ENCODE measurements at places on chromosomes 3 and 15.
A peak's percentile ranks its signal among the peaks of the same experiment; 100 is the strongest.

DNA sequence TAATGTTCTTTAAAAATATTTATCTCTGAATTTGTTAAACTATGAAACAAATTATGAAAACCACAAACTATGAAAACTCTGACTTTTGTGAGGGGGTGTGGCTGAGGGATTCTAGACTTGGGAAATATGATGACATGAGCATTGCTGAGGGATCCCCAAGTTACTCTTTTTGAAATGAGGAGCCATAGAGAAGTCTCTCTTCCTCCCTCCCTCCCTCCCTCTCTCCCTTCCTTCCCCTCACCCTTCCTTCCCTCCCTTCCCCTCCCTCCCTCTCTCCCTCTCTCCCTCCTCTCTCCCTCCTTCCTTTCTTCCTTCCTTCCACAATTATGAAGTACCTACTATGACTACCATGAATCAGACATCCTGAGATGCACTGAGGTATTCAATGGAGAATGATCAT, 673.1 kb downstream of the ROBO1 start:
- DNase-seq: no peak

DNA sequence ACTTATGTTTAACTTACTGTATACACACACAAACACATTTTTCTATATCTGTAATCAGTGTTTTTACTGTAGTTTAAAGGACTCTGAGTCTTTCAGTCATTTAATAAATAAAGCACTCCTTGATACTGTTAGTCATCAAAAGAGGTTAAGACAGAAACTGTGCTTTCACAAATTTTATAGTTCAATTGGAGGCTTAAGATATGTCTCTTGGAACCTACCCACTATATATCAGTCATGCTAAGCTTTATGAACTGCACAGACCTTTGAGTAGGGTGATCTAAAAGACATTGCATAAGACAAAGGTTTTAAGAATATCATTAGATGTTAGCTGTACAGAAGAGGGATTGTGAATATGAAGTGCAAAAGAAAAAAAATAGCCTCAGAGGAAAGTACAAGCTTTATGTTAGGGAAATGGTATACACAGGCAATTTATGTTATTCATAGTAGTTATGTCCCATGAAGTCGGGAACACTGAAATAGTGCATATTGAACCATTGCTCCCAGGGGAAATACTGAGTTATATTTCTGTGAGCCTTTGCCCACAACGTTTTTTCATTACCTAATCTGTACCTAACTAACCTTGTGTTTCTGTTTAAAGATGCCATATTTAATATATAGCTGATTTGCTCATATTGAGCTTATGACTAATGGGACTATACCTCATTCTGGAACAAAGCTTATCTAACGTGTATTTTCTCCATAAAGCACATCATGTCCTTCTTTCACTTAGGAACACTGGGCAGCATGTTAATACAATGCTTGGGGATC, 19.7 kb downstream of the CHMP2B start:
- no peak for DNase-seq

- DNase-seq: no peak
These were observed 117.9 kb downstream of the ADCY5 start for GRCh38 chr3:123331006-123331405.

DNA sequence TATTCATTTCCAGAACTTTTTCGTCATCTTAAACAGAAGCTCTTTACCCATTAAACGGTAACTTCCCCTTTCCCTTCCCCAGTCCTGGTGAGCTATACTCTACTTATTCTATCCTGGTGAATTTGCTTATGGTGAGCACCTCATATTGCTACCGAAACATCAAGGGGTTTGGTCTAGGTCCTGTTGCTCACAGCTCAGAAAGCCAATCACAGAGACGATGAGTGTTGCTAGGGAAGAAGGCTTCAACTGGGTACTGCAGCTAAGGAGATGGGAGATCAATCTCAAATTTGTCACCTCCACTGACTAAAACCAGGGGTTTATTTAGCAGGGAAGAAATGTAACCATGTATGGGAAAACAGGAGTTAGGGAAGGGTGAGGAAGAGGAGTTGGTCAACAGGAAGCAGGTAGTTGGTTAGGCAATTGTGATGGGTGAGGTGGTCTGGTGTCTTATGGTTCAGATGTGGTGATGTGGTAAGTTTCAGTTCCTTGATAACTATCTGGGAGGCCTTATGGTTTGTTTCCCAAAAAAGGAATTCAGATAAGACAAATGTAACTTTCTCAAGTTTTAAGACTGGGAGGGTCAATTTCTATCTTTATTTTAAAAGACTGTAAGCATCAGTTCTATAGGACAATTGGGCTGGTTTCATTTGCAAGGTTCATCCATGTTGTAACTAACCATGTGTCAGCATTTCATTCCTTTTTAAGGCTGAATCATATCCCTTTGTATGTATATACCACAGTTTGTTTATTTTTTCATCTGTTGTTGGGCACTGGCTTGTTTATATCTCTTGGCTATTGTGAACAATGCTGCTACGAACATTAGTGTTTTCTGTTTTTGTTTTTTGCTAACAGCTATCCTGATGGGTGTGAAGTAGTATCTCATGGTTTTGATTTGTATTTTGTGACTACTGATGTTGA, 24.3 kb downstream of the ARHGAP11B start:
- DNase-seq: no peak

- no peak for DNase-seq
These were observed 69.8 kb upstream of the WNT5A start for GRCh38 chr3:55556619-55557537.

DNA sequence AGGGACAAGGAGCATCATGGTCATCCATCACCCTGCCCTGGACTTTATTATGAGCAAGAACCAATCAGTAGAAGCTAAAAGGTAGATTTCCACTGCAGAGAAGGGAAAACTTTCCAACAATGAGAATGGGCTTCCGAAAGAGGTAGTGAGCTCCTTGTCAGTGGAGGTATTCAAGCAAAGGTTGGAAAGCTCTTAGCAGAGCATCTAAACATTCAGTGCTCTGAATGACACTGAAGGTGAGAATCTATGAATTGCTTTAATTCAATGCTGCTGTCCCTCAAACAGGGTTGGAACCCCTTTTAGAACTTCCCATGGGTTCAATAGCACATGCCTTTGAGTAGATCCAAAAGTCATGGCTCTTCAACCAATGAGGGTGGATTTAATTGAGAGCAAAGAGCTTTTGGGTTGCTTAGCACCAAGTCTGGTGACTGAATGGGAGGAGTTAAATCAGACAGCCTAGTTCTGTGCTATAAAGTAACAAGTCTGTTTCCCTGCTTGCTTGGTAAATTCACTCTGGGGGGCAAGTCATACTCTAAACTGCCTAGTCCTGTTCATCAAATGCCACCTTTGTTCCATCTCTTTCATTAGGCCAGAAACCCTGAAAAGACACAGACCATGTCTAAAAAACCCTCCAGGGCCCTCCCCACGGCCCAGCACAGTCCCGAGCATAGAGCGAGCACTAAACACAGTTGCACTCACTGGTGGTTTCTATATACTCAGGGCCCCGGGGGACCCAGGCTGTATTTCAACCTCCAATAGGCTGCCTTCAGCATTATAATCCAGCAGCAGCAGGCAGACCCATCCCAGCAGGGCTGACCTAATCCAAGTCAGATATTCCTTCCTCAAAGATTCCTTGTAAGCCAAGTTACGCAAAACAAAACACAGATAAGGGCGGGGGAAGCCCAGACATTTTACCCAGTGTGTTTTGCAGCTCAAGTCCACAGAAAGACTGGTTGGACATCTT, 161.2 kb downstream of the MEGF11 start:
- no peak for DNase-seq

GRCh38 chr3:122858373-122858772, 63.5 kb downstream of the SLC49A4 start:
- DNase-seq: peak; percentile 4

DNA sequence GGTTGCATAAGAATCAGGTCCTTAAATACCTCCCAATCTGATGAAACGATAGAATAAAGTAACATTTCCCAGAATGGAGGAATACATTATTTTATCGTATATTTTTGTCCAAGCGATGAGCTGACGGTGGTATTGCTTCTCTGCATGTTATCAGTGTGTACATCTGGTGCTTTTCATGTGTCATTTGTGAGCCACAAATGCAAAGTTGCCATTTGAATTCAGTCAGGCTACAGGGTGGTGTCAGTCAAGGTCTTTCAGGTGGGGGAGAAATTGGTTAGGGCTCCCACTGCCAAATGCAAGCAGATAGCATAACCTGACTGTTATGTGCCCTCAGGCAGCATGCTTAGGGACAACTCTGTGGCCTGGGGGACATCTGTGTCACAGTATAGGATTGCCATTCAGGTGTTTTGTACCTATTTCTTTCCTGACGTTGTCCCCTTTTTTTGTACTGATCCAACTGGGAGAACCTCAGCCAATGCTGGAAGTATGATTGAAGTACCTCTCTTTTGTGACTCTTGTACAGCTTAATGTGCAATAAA, 26.5 kb upstream of the TIMP4 start:
- no peak for DNase-seq

GRCh38 chr15:39738998-39739397, 43.6 kb downstream of the FSIP1 start:
- DNase-seq: no peak

GRCh38 chr3:127162947-127163645, 29.8 kb upstream of the PRR23E start:
- DNase-seq: no peak

GRCh38 chr15:82830427-82831173, 21.2 kb downstream of the WHAMM start:
- no peak for DNase-seq

- no peak for DNase-seq
These were observed 105.6 kb downstream of the LPP start for GRCh38 chr3:188259596-188259995.

DNA sequence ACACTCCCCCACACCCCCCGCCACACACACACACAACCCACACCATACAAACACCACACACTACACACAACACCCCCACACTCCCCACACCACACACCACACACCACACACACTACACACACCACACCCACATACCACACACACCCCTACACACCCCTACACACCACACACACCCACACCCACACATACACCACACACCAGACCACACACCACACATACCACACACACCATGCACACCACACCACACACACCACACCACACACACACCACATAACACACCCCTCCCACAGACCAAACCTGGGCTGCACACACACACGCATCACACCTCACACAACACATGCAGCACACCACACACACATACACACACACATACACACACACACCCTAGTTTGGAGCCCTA, 1.8 kb upstream of the RASGRF1 start:
- DNase-seq: no peak

GRCh38 chr3:99686955-99687612, 48.7 kb downstream of the COL8A1 start:
- peak; percentile 76 for DNase-seq

GRCh38 chr3:12394569-12395271, 89.6 kb upstream of the TSEN2 start:
- DNase-seq: no peak

DNA sequence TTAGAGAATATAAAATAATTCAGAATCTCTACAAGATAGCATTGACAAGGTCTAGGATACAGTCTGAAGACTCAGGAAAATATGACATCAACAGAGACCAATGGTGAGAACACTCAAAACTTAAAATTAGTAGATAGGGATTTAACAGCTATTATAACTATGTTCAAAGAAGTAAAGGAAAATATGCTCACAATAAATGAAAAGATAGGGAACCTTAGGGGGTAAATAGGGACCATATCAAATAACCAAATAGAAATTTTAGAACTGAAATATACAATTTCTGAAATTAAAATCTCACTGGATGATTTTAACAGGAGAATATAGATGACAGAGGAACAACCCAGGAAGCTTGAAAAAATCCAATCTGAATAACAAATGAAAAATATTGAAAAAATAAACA, 31.8 kb upstream of the IGF2BP2 start:
- no peak for DNase-seq

GRCh38 chr15:73680549-73680948, 3.6 kb upstream of the CD276 start:
- DNase-seq: no peak

- no peak for DNase-seq
These were observed 277.3 kb upstream of the NR2F2 start for GRCh38 chr15:96053031-96053780.

DNA sequence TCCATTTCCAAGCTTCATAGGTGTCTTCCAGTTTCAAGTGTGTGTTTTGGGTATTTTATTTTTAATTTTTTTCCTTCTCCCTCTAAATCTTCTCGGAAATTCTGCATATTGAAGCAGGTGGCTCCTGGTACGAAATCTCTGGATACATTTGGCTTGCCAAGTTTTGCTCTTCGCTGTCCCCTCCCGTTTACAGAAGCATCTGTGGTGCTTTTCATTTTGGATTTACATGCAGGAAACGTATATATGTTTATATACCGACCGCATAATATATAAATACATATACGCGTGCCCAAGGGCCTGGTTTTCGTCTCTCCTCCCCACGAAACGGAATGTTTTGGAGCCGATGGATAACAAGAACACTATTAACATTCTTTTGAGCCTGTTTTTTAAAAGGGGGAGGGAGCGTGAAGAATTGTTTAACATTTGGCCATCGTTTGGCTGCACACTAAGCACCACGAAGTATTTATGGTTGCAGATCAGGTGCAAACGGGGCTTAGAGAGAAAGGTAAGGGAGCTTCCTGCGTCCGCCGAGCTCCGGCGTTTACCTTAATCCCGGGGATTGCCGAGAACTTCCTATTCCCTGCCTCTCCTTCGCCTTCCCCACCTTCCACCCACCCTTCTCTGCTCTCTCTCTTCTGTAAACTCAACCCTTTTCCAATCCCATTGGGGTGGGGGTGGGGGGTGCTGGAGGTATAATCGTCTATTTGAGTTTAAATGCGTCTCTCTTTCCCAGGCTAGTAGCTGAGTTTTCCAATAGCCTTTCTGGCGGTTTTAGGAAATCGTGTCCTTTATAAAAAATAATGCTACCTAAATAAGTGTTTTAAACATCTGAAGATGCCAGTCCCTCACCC, 1.1 kb upstream of the NLGN1 start:
- peak; percentile 67 for DNase-seq

DNA sequence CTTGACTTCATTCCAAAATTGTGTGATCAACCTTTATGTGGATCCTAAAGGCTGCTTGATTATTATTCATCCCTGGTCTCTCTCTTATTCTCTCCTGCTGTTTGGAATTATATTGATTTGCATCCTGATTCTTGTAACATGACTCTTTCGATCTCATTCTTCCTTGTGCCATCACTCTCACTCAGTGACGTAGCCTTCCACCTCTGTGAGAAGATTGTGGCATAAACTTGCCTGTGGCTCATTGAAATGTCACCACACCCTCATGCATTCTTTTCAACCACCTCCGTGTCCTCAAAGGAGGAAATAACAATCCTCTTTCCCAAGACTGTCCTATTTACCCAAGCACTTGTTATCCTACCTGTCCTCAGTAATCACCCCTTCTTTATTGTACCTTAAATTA, 41.3 kb upstream of the GCNT3 start:
- no peak for DNase-seq

GRCh38 chr3:109713288-109713687, 375.9 kb upstream of the DPPA4 start:
- no peak for DNase-seq

DNA sequence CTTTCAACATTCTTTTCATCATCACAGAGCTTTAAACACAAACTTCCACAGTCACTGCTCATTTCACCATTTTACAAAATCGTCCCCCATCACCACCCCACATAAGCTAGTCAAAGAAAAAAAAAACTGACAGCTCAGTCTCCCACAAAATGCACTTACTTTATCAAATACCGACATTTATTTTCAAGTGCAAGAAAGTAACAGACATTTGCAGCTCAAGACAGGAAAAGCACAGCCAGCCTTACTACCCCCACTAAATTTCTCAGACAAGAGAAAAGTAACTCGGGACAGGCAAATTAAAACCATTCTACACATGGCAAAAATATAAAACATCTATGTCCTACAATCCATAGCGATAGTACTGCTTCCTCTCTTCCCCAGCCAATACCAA, 402.4 kb downstream of the SHQ1 start:
- DNase-seq: no peak

Measured in NCI-H446 (cell line).